ENCODE measurements at places on chromosomes 12 and 14.

DNA sequence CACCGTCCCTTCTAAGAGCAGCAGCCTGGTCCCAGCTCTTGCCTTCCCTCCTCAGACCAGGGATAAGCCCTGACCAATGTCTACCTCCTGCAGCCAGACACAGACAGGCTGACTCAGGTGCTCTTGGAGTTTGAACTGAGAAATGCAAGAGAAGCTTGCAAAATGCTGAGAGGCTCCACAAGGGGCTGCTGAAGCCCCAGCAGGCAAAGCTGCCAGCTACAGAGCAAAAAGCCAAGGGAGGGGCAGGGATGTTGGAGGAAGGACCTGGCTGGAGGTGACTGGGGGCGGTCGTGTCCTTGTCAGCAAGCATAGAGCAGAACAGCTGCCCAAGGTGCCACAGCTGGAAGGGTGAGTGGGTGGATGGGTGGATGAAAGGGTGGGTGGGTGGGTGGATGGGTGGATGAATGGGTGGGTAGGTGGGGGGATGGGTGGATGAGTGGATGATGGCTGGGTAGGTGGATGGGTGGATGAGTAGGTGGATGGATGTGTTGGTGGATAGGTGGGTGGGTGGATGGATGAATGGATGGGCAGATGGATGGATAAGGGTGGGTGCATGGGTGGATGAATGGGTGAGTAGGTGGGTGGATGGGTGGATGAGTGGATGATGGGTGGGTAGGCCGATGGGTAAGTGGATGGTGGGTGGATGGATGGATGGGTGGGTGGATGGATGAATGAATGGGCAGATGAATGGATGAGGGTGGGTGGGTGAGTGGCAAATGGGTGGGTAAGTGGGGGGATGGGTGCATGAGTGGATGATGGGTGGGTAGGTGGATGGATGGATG is 4.0 kb upstream of the INF2 start:
- DNase-seq: no peak

DNA sequence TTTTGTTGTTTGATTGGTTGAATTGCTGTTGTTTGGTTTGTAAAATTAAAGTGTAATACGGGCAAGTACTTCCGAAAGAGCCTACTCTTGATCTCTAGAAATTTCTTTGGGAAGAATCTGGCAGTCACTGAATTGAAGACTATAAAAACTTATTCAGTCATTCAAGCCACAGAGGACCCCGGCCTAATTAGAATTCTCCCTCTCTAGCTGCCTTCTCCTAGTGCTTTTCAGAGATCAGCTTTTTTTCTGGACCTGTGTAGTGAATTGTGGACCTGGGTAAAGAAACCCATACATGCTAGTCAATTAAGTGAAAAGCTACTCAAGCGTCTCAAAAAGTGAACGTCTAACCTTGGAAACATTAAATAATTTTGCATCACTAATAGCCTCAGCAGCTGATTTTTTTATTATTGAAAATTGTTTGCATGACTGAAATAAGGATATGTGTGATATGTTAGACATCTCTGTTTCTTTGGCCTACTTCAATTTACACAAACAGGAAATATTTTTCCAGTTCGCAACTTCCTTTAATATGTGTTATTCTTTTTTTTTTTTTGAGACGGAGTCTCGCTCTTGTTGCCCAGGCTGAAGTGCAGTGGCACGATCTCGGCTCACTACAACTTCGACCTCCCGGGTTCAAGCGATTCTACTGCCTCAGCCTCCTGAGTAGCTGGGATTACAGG is 27.2 kb downstream of the EFCAB11 start:
- no peak for DNase-seq

- no peak for DNase-seq
Observed at GRCh38 chr14:89856871-89857345, 97.6 kb downstream of the EFCAB11 start.

GRCh38 chr12:17342381-17342961 is 736.5 kb upstream of the LMO3 start:
- no peak for DNase-seq

DNA sequence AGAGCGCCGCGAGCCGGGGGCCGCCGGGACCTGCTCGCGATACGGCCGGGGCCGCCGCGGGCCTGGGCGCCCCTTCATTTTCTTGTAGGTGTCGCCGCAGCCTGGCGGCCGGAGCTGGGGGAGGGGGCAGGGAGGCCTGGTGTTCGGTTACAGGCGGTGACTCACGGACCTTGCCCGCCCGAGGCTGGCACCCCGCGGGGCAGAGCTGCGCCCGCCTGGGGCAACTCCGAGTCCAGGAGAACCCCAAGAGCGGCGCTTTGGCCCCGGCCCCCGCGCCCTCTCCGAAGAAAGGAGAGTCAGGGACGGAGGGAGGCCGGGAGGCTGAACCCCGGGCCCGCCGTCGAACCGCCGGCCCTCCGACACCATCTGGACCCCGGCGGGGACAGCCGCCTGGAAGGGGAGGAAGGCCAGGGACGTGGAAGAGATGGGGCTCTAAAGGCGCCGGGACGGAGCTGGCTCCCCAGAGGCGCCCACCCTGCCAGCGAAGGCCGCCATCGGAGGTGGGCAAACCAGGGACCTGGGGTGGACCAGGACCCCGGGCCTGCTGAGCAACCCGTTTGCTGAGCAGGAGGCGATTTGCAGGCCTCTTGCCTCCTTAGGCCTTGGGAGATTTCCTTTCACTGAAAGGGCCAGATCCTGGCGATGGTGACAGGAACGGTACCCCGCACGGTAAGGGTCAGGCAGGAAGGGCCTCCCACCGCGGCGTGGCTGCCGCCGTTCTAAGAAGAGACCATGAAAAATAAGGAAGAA is 843 bp upstream of the NUAK1 start:
- DNase-seq: peak; percentile 75

GRCh38 chr12:116642106-116642505 is 82.9 kb downstream of the MAP1LC3B2 start:
- no peak for DNase-seq

- DNase-seq: peak; percentile 29
Observed at GRCh38 chr14:59507063-59507751, 22.9 kb downstream of the JKAMP start.

DNA sequence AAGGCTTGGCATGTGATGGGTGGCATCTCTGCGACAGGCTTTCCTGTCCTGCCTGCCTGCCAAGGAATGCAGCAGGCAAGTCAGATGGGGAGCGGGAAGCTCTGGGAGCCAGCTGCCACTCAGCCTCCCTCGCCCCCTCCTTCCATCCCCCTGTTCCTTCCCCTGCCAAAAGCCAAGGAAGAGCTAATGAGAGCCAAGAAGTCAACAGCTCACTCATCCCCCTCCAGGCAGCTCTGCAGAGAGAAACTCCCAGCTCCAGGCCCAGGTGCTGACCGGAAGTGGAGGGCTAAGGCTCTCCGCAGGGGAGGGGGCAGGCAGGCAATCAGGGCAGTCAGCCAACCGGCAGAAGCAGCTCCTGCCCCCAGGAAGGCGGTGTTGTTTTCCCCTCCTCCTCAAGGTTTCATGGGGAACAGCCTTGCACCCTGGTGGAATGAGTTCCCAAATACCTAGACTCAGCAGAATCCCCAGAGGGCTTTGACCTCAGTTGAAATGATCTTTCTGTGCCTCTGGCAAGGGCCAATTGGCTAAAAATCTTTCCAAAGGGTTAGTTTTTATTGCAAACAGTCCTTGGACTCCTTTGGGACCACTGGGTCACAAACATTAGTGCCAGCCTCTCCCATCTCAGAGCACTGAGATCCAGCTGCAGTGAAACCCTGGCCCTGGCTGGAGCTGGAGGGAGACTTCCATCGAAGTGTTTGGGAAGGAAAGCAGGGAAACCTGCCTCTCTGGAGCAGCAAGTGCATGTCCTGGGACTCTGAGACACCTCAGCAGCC is 349.1 kb downstream of the DPF3 start:
- DNase-seq: no peak

DNA sequence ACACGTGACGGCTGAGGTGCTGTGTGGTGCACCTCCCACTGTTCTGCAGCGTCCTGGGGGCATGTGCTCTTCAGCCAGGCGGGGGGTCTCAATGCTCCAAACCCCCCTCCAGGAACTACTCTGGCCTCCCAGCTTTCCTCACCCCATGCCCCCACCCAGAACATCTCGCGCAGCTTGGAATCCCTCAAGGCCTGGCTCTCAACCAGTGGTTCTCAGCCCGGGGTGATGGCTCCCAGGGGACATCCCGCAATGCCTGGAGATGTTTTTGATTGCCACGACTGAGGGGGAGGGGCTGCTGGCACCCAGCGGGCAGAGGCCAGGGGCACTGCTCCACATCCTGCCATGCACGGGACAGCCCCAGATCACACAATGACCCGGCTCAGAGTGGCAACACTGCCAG is 78.9 kb upstream of the DICER1 start:
- DNase-seq: no peak

DNA sequence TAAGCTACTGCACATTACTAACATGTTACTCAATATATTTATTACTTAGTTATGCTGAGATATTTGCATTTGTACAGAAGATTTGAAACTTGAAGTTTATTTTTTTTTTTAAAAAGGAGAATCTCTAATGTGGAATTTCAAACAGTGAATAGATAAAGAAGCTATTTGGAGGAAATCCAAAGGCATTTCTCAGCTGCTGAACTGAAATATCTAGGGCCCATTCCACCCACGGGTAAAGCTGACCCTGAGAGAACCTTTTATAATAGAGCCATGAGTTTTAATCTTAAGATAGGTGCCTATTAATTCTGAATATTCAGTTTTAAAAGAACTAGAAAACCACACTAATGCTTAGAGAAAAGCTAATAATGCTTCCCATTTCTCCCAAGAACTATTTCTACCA is 225.4 kb upstream of the CAND1 start:
- no peak for DNase-seq

DNA sequence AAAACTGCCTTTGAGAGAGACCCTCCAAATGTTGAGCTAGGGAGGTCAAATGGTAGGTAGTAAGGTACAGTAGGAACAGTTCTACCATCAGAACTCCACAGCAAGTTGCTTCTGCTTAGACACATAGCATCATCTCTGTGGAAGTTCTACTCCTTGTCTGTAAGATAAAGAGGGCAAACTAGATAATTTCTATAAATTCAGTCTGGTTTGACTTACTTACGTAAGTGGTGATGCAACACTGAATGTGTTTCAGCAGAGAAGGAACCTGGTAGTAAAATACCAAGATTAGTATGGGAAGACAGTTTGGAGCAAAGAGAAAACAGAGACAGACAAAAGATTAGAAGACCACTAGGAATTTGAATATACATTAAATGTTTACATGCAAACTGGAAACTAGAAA is 42.0 kb downstream of the KITLG start:
- DNase-seq: no peak
